Activated T-cell treated with anti-CD3 and anti-CD28 coated beads for 24 hours (primary cell): ENCODE measurements at places on chromosomes 13 and 19.
A peak's percentile ranks its signal among the peaks of the same experiment; 100 is the strongest.

DNA sequence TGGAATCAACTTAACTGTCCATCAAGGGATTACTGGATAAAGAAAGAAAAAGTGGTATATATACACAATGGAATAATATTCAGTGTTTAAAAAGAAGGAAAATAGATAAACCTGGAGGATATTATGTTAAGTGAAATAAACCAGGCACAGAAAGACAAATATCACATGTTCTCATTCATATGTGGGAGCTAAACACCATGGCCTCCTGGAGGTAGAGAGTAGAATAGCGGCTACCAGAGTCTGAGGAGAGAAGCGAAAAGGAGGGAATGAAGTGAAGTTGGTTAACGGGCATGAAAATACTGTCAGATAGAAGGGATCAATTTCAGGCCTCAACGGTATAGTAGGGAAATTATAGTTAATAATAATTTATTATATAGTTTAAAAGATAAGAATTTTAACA, 147.5 kb upstream of the OBI1 start:
- DNase-seq = no peak

DNA sequence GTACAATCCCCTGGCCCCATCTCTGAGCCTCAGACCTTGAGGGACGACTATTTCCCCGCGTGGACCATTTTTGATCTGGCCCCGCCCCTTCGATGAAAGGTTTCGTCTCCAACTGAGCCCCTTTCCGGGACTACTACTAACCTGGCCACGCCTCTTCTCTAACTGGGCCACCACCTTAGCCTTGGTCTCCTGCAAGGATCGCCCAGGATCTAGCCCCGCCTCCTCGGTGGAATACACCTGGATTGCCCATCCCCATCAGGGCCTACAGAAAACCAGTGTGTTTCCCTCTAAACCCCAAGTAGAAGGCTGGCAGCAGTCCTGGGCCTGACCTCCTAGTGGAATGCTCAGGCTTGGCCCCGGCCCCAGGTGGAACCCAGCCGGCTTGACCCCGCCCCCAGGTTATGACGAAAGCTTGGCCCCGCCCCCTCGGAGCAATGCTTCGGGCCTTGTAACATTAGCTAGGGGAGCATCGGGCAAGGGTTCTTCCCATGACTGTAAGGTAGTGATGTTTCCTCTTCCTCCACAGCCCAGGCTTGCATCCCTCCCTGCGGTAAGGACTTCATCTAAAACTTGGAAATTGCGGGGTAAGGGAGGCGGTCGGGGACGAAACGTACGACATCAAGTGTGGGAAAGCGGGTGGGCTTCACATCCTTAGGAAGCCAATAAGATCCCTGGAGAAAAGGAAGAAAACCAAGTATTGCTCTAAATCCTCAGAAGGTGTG, 9.1 kb downstream of the SPACA6 start:
- no peak for DNase-seq

DNA sequence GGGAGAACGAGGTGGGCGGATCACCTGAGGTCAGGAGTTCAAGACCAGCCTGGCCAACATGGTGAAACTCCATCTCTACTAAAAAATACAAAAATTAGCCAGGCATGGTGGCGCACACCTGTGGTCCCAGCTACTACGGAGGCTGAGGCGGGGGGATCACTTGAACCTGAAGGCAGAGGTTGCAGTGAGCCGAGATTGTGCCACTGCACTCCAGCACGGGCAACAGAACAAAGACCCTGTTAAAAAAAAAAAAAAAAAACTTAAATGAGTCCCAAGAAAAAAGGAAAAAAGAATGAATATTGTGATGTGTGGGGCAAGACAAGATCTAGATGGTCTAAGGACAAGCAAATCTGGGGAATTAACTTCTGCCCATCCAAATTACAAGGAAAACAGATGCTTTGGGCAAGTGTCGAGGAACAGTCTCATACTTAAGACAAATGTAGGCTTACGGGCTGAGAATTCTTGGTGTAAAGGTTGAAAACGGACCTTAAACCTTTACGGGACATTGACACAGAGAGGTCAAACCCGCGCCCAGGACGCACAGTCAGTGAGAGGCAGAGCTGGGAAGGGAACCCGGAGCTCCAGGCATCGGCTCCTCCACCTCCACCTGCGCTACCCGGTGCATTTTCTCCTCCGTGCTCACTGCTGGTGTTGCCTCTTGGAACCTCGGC, 656 bp upstream of the ZNF324 start:
- no peak for DNase-seq

DNA sequence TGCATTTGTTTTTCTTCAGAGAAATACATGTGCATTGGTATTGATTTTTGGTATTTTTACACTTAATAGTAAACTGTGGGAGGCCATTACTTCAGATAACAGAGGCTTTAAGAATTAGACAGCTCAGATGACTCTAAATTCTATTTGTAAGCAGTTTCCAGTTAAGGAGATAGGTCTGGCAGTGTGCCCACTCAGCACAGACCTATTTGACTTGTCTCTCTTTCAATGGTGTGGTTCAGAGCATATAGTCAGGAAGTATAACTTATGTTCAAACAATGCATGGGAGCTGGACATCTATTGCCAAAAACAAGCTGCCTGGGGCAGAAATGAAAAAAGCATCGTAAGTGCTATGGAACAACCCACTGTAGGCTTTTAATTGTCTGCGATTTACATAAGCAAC, 370.7 kb downstream of the HS6ST3 start:
- DNase-seq = no peak

- no peak for DNase-seq
These were observed 30.7 kb upstream of the ZNF728 start for GRCh38 chr19:23033721-23034120.

GRCh38 chr19:2699413-2700140, 2.9 kb downstream of the GNG7 start:
- DNase-seq = no peak

DNA sequence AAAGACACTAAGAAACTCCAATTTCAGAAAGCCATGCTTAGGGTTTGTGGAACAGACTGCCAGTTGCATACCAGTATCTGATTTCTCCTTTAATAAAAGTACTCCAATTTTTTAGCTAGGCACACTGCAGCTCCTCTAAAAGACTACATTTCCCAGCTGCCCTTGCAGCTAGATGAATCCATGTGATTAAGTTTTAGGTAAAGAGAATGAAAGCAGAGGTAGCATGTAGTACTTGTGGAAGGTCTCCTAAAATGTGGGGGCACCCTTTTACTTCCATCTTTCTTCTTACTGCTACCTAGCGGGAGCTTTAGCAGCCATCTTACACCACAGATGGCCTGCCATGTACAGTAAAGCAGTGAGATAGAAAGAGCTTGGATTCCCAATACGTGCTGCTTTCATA, 33.0 kb upstream of the TSC22D1 start:
- DNase-seq = no peak

DNA sequence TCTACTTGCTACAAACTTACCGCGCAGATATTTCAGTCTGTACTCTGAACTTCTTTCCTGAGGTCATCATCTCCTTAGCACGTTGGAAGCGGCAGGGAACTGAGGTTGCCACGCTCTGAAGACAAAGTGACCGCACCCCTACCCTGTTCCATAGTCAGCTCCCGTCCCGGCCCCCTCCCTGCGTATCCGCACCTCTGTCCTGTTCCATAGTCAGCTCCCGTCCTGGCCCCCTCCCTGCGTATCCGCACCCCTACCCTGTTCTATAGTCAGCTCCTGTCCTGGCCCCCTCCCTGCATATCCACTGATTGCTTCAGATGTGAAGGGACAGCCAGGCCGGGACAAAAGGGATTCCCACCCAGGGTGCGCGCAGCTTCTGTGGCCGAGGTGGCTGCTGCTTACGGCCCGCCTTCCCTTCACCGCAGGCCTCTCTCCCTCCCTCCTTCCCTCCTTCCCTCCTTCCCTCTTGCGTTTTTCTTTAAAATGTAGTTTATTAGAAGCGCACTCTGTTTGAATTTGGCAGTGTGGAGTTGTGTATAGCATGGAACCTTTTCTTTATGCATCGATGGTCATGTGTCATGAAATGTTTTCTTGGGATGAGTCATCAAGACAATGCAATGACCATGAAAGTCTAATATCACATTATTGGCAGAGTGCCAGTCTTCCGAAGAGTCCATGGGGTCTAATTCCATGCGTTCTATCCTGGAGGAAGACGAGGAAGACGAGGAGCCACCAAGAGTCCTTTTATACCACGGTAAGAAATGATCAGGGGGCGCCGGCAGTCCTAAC, 21.9 kb upstream of the NDUFS7 start:
- no peak for DNase-seq

GRCh38 chr19:10621966-10622365, 3.4 kb upstream of the SLC44A2 start:
- DNase-seq = no peak

DNA sequence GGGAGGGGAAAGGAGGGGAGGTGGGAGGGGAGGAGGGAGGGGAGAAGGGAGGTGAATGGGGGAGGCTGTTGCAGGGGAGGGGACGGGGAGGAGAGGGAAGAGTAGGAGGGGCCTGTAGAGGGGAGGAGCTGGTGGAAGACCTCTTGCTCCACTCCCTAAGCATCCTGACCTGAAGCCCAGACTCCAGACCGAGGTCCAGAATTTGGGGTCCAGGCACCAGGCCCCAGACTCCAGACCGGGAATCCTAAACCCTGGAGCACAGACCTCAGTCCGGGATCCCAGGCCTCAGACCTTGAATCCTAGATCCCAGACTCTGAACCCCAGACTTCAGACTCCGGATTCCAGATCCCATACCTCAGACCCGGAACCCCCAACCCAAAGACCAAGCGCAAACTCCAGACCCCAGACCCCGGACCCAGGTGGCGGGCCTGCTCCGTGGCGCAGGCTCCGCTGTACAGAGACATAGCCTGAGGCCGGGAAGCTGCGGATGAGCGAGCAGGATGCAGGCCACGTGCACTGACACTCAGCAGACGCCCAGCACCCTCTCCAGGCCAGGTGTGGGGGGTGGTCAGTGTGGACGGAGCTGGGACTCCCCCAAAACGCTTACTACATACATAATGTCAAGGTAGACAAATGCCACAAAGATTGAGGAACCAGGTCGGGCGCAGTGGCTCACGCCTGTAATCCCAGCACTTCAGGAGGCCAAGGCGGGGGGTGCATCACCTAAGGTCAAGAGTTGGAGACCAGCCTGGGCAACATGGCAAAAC, 710 bp upstream of the BTBD2 start:
- peak; percentile 26 for DNase-seq

- no peak for DNase-seq
These were observed 8.8 kb upstream of the TNFSF9 start for GRCh38 chr19:6521718-6522646.

DNA sequence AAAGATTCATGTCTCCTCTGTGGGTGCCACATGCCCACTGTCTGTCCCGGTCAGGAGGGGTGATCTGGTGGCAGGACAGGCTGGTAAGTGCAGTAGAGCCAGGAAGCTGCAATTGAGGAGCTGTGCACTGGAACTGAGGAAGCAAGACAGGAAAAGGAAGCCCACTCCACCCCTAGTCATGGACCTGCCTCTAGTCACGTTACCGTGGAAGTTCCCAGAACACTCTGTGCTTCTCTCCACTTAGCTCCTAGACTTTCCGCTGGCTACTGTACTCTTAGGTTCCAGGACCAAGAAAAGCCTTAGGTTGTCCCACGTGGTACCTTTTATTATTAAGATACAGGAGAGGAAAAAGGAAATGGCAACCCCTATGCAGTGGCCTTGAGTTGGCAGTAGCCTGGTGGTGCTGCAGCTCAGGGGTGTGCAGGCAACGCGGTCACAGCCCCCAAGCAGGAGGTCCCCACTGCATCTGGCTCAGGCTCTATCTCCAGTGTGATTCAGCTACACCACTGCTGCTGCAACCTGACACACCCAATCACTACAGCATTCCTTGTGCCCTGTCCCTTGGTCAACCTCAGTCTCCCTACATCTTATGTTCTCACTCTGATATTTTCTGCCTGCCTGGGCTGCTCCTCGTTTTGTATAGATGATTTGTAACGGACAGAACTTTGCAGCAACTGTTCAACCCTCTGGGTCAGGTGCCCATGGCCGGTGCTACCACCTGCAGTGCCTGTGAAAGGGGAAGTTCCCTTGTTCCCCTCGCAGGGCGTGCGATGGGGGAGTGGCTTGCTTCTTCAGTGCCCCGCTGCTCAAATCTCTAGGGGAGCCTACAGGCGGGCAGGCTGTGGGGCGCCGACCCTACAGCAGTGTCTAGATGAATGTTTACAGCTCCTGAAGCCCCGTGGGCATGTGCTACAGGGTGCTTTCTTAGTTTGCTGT, 24.4 kb upstream of the GPR12 start:
- DNase-seq = no peak

DNA sequence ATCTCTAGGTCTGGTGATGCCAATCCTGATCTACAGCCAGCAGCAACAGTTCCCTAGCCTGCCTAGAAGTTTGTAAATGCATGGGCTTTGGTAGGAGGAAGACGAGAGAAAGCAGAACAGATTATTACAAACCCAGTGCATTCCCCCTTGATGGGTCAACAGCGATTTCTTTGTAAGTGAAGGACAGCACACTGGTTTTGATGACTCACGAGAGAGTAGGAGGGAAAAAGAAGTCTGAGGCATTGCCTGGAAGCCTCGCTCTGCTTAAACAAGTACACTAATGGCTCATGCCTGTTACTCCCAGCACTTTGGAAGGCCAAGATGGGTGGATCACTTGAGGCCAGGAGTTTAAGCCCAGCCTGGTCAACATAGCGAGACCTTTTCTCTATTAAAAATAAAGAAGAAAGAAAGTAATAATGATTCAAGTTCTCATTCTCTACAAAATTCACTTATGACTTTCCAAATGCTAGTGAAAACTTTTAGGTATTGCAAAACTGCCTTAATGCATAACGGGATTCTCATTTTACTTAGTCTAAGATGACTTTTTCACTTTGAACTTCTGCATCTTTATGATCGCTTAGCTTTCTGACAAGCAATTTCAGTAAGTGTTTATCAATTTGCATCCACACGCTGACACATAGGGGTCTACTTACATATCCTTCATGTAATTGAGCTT, 47.7 kb upstream of the USPL1 start:
- DNase-seq = no peak
